ENCODE measurements at places on chromosomes 4 and X.

DNA sequence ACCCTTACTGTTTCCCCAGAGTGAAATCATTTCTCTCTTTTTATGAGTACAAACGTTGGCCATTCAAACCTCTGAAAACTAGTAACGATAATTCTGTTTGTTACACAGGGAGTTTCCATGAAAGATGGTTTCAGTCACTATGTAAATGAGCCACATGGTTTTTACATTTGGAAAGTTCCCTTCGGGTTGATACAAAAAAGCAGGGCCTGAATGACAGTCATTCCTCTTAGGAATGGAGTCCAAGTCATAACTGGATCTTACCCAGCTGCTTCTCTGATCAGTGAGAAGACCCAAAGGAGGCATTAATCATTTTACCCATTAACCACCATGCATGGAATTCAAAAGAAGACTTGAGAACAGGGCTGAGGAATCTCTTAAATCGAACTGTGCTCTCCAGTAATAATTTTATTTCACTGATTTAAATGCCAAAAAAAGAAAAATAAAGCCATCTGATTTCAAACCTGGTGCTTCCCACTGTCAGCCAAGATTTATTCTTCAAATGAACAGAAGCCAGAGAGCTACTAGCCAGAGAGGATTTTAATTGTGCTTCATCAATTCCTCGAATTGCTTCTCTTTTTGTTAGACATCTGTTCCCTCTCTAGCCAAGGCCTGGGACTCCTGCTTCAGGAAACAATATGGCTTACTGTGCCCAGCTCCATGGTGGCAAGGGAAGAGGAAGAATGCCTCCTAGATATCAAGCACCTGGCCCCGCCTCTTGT, 3.2 kb downstream of the SOWAHB start:
- DNase-seq = no peak

- DNase-seq = peak; percentile 55
These were observed 11.7 kb downstream of the OTUD5 start for GRCh38 chrX:48945517-48946348.

DNA sequence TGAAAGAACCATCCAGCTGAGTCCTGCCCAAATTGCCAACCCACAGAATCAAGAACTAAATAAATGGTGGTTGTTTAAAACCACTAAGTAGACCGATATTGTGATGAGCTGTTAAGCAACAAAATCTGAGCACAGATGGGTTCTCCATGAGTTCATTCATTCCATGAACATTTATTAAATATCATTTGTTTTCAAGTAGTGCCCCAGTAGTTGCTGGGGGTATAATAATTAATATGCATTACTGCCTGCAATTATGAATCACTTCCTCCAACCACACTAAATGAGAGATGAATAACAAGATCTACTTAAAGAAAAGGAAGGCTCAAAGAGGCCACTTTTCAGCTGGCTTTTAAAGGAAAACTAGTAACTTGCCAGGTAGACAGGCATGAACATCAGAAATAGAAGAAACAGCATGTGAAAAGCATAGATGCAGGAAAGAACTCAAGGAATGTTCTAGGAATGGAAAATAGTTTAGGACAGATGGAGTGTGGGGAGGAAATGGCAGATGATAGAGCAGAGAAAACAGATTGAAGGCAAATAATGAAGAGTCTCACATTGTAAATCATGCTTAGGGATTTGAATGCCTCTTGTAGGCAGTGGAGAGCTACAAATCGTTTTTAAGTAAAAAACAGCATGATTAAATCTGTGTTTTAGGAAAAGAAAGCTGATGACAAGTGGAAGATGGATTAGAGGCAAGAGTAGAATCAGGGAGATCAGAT, 641.7 kb upstream of the DIPK2B start:
- DNase-seq = no peak

- no peak for DNase-seq
These were observed 55.4 kb downstream of the CC2D2A start for GRCh38 chr4:15525080-15525479.

DNA sequence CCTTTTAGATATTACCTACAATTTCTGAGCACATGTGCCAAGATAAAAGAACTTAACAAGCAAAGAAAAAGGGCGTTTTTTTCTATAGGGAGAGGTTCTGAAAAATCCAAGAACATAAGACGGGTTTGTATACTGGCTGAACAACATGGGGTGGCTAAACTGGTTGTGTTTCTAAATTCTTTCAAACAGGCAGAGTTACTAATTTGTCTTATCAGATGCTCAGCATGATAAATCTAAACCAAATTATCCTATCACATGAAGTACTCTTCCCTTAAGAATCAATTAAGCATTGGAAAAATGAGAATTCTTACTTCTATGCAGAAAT, 45.4 kb upstream of the PGM2 start:
- no peak for DNase-seq

- no peak for DNase-seq
These were observed 71.2 kb downstream of the SNX25 start for GRCh38 chr4:185280608-185281007.

DNA sequence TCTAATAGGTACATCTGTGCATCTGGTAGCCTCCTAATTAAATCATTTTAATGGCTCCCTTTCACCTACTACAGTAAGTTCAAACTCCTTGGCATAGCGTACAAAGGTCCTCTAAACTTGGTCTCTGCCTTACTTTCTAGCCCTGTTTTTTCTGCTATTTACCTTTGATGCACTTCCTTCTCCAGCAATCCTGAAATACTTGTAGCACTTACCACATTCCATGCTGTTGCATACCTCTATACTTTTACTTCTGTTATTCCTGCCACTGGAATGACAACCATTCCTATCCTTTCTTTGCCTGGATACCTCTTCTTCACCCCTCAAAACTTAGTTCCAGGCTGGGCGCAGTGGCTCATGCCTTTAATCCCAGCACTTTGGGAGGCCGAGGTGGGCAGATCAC, 56.6 kb upstream of the LHFPL1 start:
- no peak for DNase-seq

DNA sequence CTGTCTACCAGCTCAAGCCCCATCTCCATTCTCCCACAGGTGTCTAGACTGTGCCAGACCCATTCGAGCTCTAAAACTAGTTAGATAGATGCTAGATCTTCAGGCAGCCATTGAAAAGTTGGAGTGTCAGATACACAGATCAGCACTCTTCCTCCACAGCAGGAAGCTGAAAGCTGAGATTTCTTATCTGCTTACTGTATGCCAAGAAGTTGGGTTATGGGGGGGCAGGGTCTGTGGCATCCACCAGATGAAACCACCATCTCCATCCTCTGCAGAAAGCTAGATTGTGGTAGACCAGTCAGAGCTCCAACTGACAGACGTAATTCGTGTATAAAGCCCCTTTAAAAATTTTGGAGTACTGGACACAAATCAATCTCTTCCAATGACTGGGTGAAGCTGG, 54.8 kb downstream of the ADAM29 start:
- DNase-seq = no peak

DNA sequence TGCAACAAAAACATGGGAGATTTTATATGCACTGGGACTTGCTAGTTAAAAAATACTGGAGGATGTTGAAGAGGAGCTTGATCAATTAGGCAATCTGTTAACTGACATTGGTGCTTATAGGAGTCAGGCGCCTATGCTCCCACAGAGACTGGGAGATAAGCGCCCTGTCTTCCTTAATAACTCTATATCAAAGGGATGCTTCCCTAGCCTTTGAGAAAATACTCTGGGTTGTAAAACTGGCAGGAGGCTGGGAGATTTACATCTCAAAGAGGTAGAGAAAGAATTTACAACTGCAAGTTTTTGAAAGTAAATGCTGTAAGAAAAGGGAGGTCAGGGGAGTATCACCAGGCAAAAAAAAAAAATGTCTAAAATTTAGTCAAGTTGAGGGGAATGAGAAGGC, 325.4 kb downstream of the PCDH10 start:
- DNase-seq = no peak

DNA sequence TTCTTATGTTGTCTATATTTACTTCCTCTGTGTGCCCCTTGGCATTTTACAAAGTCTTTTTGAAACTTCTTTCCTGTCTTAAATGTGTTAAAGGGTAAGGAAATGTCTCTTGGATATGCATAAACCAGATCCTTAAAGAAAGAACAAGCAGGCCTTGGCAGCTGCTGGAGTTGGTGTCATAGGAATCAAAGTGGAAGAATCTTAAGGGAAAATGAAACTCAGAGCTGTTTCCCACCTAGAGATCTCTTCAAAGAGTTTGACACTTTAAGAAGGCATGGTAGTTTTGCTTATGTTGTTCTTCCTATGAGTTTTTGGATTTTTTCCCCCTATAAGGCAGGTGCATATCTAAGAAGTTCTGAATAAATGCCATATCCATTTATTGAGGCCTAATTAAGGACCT, 37.0 kb upstream of the CWH43 start:
- DNase-seq = no peak

- DNase-seq = no peak
These were observed 2.0 kb downstream of the ANKRD37 start for GRCh38 chr4:185398618-185399017.

DNA sequence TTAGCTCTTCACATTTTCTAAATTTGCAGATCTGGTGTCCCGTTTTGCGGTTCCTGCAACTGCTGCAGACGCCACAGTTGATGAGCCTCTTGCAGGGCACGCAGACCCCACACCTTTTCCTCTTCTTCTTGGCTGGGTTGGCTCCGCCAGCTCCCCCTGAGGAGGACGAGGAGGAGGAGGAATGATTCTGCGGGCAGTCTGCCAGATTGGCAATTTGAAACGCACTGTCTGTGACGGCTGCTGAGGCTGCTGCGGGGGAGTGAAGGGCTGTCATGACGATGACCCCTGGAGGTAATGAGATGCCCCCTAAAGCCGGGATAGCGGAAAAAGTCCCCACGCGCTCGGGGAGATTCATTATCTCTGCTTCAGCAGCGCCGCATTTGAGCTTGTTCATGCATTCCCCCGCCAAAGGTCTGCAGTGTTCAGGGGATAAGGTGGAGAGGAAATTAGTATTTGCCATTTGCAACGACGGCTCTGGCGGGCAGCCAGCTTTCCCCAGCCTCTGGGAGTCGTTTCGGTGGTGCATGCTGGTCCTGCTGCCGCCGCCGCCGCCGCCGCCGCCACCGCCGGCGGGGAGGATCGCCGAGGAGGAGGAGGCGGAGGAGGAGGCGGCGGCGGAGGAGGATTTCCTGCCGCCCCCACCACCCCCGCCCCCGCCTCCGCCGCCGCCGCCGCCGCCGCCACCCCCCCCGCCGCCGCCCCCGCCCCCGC, 3.8 kb downstream of the CXXC4 start:
- peak; percentile 37 for DNase-seq

DNA sequence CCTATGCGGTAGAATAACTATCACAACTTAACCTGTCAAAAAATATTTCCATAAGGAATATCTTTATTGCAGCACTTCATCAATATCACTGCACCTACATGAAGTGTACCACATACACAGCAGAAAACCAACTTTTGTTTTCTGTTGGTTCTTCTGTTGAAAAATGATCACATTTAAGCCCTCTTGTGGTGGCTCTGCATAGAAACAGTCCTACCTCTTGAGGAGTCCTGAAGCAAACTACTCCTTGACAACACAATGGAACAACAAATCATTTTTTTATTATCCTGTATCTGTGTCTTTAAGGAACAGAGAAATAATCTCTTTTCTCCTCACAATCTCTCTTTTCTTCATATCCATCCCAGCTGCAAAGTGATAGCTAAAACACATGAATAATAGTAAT, 39.8 kb upstream of the ATOH1 start:
- no peak for DNase-seq

- no peak for DNase-seq
These were observed 733 bp upstream of the NAA15 start for GRCh38 chr4:139300431-139301112.

- no peak for DNase-seq
These were observed 3.6 kb upstream of the FATE1 start for GRCh38 chrX:151712253-151712652.

DNA sequence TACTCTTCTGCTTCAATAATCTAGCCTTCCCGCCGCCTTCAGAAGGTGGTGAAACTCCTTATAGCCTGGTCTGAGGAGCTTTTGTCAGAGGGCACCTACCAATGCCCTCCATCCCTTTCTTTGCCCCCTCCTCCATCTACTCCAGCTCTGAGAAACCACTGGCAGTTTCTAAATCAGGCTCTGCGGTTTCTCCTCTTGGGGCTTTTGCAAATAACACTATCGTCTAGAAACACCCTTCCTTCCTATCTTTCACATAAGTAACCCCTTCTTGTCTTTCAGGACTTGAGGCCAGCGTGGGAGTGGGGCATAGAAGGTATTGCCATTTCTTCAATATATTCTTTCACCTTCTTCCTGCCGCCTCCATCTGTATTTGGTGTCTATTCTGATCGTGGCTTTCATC, 1.2 kb upstream of the EFHC2 start:
- DNase-seq = peak; percentile 6

DNA sequence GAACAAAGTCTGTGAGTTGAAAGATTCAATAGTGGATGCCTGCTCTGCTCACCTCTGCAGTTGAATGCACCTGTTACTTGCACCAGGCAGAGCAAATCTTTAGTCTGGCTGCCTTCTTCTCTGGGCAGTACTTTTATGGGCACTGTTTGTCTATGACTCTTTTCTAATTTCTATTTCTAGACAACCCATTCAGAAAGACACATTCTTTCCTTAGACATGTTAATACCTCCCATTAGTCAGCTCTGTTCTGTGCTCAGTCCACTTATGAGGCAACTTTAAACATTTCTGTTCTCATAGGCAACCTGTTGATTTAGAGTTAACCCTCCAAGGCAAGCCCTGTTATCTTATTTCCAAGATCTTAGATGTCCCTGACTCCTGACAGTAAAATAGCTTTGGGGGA, 108.9 kb downstream of the SYNPO2 start:
- DNase-seq = no peak

DNA sequence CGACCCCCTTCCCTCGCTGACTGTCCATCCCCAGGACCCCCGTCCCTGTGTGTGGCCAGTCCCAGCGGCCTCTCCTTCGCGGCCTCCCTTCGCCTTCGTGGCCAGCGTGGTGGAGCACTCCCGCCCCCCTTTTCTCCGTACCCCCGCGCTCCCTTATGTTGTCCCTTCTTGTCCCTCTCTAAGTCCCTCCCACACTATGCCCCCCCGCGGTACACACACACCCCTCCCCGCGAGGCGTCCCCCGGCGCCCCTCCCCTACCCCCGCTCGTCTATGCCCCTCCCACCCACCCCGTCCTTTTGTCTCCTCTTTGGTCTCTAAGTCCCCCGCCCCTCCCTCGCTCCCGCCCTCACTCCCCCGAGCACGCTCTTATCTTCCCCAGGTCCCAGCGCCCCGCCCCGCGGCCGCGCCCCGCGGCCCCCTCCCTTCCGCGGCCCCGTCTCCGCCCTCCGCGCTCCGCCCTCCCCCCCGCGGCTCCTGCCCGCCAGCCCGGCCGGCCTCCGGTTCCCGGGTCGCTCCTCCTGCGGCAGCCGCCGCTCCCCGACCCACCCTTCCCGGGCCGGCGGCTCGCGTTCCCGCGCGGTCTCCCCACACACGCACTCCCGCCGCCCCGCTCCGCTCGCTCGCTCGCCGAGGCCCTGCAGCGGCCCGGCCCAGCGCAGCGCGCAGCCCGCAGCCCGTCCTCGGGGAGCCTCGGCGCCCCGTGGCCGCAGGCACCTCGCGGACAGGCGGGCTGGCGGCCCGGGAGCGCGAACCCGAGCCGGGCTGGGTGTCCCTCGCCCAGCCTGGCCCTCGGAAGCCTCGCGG, 26.3 kb downstream of the UTP14A start:
- DNase-seq = peak; percentile 78

- DNase-seq = no peak
These were observed 1.7 kb upstream of the GPR50 start for GRCh38 chrX:151174581-151175282.
